Hair follicular keratinocyte (primary cell): ENCODE measurements at places on chromosomes 3 and 15. TPM values are rescaled to one million over a fixed set of nuclear protein-coding genes. Genes with fewer than 3 reads are reported as not detected.

Gene AQP9
- total RNA-seq = 0.08 TPM in 2 replicates

Gene TFG
- 126 and 133 TPM in 2 replicates for total RNA-seq

Gene AHSG
- 0.47 TPM in 1 of 2 replicates, not detected in the other for total RNA-seq

Gene KLF15
- total RNA-seq = not detected in 2 replicates

Gene AGBL1
- not detected in 2 replicates for total RNA-seq

Gene CCDC9B
- 3.9 and 8.0 TPM in 2 replicates for total RNA-seq

Gene FBN1
- total RNA-seq = 2.0 and 3.3 TPM in 2 replicates

Gene CYP8B1
- total RNA-seq = not detected in 2 replicates

Gene SYNM
- 0.78 and 1.7 TPM in 2 replicates for total RNA-seq

Gene EPB42
- not detected in 2 replicates for total RNA-seq

Gene KLHL6
- 0.16 TPM in 1 of 2 replicates, not detected in the other for total RNA-seq

Gene RGMA
- 0.55 and 1.1 TPM in 2 replicates for total RNA-seq

Gene LSMEM2
- total RNA-seq = not detected in 2 replicates

Gene NOX5
- total RNA-seq = 0.30 and 1.0 TPM in 2 replicates

Gene FAM81A
- 0.04 TPM in 1 of 2 replicates, not detected in the other for total RNA-seq

Gene SST
- not detected in 2 replicates for total RNA-seq

Gene TNNC1
- total RNA-seq = not detected in 2 replicates

Gene LRTM1
- not detected in 2 replicates for total RNA-seq

Gene SLC24A5
- not detected in 2 replicates for total RNA-seq

Gene GOLGA6D
- not detected in 2 replicates for total RNA-seq

Gene KCNAB1
- total RNA-seq = not detected in 2 replicates

Gene MESP1
- 0.78 and 0.84 TPM in 2 replicates for total RNA-seq

Gene PLD1
- total RNA-seq = 7.7 and 8.5 TPM in 2 replicates

Gene GOLGA8A
- 3.9 and 6.1 TPM in 2 replicates for total RNA-seq

Gene STX19
- total RNA-seq = 0.16 TPM in 1 of 2 replicates, not detected in the other

Gene ACKR2
- 0.08 TPM in 1 of 2 replicates, not detected in the other for total RNA-seq

Gene LXN
- total RNA-seq = 7.6 and 8.3 TPM in 2 replicates

Gene SLC4A7
- 51.4 and 61.5 TPM in 2 replicates for total RNA-seq

Gene EBLN2
- total RNA-seq = 0.46 and 1.0 TPM in 2 replicates

Gene ROPN1B
- not detected in 2 replicates for total RNA-seq

Gene ZNF639
- total RNA-seq = 24.4 and 31.3 TPM in 2 replicates

Gene PTPRG
- total RNA-seq = 10.1 and 14.3 TPM in 2 replicates

Gene CFAP91
- not detected in 2 replicates for total RNA-seq

Gene FGF7
- not detected in 2 replicates for total RNA-seq

Gene POTEB3
- not detected in 2 replicates for total RNA-seq

Gene RAD18
- total RNA-seq = 6.6 and 11.8 TPM in 2 replicates

Gene OSTN
- total RNA-seq = not detected in 2 replicates

Gene NKIRAS1
- 5.2 and 6.2 TPM in 2 replicates for total RNA-seq

Gene LRRC34
- total RNA-seq = 2.3 and 10.3 TPM in 2 replicates

Gene RYR3
- total RNA-seq = not detected in 2 replicates

Gene BSN
- under 0.01 and 0.08 TPM in 2 replicates for total RNA-seq

Gene ADAMTSL3
- total RNA-seq = under 0.01 TPM in 1 of 2 replicates, not detected in the other

Gene FAM107A
- total RNA-seq = not detected in 2 replicates

Gene PRRT3
- total RNA-seq = 0.80 and 1.1 TPM in 2 replicates

Gene ZMYND10
- total RNA-seq = 0.11 and 0.62 TPM in 2 replicates

Gene ZKSCAN7
- total RNA-seq = 2.1 and 6.4 TPM in 2 replicates

Gene AGTR1
- 0.95 TPM in 1 of 2 replicates, not detected in the other for total RNA-seq

Gene PRSS50
- total RNA-seq = not detected in 2 replicates

Gene GOLGA8H
- total RNA-seq = 0.08 and 0.15 TPM in 2 replicates

Gene EOMES
- 1.9 and 2.7 TPM in 2 replicates for total RNA-seq

Gene FBLN2
- total RNA-seq = 0.86 and 2.3 TPM in 2 replicates

Gene BCL2A1
- total RNA-seq = 0.38 and 1.0 TPM in 2 replicates

Gene CMTM6
- 79.8 and 143 TPM in 2 replicates for total RNA-seq
